ENCODE measurements at places on chromosomes 3 and 15.

GRCh38 chr3:146739203-146739671 lies 134.1 kb upstream of the PLSCR5 start:
- DNase-seq, result no peak

DNA sequence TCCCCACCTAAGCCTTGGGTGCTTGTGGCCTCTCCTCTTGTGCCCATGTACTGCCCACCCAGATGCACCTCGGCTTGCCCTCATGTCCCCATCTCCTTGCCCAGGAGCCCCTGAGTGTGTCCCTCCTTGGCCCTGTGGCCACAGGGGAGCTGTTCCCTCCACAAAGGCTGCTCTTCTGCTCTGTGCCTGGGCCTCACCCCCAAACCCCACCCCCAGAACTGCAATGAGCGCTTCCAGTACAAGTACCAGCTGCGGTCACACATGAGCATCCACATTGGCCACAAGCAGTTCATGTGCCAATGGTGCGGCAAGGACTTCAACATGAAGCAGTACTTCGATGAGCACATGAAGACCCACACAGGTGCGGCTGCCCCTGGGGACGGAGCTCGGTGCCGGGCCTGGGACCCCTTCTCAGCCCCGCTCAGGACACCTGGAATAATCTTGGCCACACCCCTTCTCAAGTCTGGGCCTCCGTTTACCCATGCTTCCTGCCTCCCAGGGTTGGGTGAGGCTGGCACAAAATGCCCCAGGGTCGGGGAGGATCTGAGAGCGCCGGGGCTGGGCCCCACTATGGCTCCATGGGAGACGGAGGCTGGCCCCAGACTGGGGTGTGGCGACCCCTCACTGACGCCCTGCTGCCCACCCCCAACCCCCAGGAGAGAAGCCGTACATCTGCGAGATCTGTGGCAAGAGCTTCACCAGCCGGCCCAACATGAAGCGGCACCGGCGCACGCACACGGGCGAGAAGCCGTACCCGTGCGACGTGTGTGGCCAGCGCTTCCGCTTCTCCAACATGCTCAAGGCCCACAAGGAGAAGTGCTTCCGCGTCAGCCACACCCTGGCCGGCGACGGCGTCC lies 10.3 kb downstream of the ZBTB47 start:
- no peak for DNase-seq

DNA sequence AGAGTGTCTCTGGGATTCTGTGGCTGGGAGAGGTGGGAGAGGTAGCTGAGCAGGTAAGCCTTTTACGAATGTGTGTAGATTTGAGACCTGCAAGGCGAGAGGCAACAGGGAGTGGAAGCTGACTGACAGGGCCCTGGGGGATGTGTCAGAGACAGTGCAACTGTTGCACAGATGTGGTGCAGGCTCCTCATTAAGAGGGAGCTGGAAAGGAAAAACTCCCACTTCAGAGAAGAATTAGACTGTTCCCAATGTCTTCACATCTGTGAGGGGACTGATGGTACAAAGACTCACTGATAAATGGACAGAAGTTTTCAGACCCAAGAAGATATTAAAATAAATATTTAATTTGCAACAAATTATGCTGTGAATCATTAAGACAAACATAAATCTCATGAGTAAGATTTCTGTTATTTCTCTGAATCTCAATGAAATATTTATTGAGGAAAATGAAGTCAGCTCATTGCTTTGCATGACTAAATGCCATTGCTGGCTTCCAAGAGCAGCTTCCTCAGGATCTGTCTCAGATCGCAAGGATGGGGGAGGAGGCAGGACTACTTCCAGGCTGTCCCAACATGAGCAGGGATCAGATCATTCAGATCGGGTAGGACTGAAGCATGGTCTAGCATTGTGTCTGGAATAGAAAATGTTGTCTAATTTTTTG lies 127.3 kb upstream of the ROPN1 start:
- no peak for DNase-seq

DNA sequence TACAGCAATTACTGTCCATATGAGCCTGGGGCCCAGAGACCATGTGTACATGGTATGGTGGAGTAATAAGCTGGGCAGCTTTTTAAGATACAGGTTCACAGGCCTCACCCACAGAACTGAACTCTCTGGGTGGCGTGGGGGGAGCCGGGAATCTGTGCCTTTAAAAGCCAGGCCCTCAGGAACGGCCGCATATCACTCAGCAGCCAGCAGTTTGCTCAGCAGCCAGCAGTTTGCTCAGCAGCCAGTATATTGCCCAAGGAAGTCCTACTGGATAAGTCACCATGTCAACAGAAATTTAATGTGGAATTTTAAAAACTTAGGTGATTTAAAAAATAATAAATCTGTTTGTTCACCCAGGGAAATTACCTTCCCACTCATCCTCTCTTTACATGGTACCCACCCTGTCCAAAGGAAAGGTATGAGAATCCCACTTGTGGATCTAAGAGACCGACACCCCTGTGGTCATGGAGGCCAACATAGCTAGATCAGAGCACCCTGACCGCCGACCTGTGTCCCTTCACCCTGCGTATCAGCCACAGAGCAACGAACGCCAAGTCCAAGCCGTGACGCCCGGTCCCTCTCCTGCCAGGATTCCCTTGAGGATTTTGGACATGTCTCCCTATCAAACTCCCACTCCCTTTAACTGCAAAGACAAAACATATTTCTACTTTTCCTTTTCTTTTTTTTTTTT lies 95.7 kb upstream of the CHRM5 start:
- DNase-seq, result no peak

Measured in stimulated activated CD8-positive, alpha-beta memory T cell treated with anti-CD3 and anti-CD28 coated beads, Interleukin-7, amount 100 ng/mL, for 1 hour (primary cell).